ENCODE measurements at places on chromosomes 5 and 9.

GRCh38 chr9:18979367-18979766 is 53.6 kb downstream of the SAXO1 start:
- no peak for DNase-seq

GRCh38 chr5:10607023-10607665 is 43.3 kb downstream of the ANKRD33B start:
- no peak for DNase-seq

- DNase-seq, result no peak
Observed at GRCh38 chr5:97010606-97011005, 74.7 kb downstream of the LNPEP start.

GRCh38 chr9:111994831-111995458 is 98.3 kb downstream of the UGCG start:
- no peak for DNase-seq

GRCh38 chr5:133032852-133033742 is 6.7 kb upstream of the ZCCHC10 start:
- DNase-seq, result no peak

GRCh38 chr9:75186767-75187380 is 98.6 kb downstream of the OSTF1 start:
- DNase-seq, result no peak

DNA sequence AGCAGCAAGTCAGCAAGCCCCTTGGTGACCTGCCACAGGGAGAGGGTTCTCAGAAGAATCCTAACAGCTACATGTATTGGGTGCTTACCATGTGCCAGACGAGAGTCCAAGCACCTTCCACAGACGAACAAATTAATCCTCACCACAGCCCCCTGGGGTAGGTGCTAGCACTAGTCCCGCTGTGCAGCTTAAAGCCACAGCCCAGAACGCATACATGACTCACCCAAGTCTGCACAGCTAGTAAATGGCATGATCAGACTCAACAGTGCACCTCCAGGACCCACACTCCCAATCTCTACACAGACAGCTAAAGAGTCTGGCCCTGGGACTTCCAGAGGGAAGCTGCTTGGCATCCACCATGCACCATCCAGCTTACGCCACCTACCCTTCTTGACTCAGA is 111.5 kb downstream of the PAX5 start:
- DNase-seq, result no peak

GRCh38 chr9:119094086-119094485 is 275.1 kb downstream of the BRINP1 start:
- DNase-seq, result no peak

GRCh38 chr5:177542816-177543465 is 11.4 kb downstream of the FAM193B start:
- no peak for DNase-seq

GRCh38 chr5:24042688-24043087 is 535.3 kb downstream of the PRDM9 start:
- DNase-seq, result no peak

- DNase-seq, result no peak
Observed at GRCh38 chr9:36971935-36972488, 62.1 kb downstream of the PAX5 start.

DNA sequence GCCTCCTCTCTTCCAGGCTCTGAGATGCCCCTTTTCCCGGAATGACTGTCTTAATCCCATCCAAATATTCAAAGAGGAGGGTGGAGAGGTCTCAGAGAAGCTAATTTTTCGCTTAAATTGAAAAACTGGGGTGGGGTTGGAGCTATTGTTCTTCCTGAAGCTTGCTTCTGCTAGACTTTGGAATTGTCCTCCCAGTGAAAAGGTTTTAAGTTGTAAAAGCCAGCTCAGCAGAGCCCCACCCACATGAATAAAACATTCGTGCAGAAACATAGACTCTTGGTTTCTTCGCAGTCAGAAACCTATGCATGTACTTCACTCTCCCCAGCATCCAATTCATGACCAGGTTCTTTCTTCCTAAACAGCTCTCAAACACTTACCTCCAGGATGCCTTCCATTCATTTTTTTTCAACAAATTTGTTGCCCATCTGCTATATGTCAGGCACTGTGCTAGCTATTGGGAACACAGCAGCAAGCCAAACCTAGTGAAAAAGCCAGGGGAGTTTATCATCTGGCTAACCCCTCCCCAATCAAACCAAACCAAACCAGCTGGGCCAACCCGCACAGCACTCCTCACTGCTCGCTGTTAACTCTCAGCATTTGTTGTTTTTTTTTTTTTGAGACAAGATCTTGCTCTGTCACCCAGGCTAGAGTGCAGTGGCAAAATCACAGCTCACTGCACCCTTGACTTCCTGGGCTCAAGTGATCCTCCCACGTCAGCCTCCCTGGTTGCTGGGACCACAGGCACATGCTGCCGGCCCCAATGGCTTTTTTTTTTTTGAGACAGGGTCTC is 37.9 kb upstream of the OCLN start:
- no peak for DNase-seq

- no peak for DNase-seq
Observed at GRCh38 chr5:59864718-59865117, 28.8 kb downstream of the PDE4D start.

- DNase-seq, result no peak
Observed at GRCh38 chr9:131101207-131101964, 5.1 kb downstream of the AIF1L start.

GRCh38 chr9:87285183-87285850 is 212.3 kb upstream of the DAPK1 start:
- no peak for DNase-seq

DNA sequence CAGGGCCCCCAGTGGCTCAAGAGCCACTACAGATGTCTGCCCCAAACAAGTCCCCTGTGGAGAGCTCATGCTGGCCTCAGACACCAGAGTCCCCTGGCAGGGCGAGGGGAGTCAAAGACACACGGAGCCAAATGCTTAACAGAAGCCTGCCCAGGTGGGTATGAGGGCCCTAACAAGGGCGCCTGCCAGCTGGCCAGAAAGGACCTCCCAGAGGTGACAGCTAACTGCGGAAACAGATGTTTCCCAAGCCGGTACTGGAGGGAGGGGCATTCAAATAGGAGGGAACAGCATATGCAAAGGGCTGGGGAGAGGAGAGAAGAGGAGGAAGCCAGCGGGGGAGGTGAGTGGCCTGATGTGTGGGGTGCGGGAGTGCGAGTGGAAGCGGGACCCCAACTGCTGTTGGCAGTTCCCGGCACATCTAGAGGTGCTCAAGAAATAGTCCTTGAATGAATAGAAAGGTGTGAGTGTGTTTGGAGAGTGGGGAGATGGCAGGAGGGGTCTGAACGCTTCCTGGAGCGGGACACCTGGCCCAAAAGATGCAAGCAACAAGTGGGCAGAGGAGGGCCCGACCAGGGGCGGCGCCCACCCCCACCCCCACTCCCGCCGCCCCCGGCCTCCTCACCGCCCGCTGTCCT is 824 bp downstream of the MXD3 start:
- no peak for DNase-seq

DNA sequence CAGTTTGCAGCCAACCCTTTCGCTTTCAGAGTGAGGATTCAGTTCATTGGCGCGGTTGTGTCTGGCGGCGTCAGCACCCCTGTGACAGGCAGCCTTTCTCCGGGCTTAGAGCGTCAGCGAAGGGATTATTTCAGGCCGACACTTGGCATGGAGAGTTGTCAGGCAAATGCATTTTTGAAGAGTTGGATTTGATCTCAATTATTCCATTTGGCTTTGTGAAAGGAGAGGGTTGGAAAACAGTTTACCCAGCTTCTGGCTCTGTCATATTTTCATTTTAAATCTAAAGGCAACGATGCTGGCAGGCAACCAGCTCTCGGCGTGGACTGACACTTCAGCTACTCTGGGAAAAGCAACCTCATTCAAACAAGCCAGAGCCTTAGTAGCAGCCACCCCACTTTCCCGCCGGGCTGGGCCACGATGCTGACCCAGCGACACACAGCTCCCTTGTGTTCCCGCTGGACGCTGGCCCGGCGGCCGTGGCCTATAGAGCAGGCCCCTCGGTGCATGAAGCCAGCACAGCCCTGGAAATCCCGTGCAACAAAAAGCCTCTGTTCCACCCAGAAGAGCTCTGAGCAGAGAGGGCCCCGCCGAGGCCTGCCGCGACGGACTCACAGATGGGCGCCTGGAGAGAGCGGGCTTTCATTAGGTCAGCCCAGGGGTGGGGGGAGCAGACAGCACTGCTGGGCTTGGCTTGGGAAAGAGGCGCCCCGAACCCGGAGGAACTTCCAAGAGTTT is 28.9 kb upstream of the LPCAT1 start:
- no peak for DNase-seq
